CD4-positive, alpha-beta T cell (primary cell): ENCODE measurements at places on chromosomes 2 and 18.

DNA sequence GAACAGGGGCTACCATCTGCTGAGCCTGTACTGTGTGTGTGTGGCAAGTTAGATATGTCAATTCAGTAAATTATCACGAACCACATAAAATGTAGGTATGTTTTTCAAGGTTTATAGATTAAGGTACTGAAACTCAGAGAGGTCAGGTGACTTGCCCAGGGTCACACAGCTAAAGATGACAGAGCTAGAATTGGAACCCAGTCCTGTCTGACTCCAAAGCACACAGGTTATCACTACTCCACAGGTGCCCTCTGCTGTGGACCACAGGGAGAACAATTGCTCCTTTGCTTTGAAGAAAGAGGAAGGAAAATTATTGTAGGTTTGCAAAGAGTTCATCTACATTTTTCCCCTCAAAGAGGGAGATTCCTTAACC is 229.7 kb upstream of the AGAP1 start:
- DNase-seq: no peak

GRCh38 chr18:50947899-50948298 is 19.9 kb upstream of the ELAC1 start:
- DNase-seq: no peak

GRCh38 chr18:31553800-31554199 is 37.9 kb upstream of the TTR start:
- no peak for DNase-seq

DNA sequence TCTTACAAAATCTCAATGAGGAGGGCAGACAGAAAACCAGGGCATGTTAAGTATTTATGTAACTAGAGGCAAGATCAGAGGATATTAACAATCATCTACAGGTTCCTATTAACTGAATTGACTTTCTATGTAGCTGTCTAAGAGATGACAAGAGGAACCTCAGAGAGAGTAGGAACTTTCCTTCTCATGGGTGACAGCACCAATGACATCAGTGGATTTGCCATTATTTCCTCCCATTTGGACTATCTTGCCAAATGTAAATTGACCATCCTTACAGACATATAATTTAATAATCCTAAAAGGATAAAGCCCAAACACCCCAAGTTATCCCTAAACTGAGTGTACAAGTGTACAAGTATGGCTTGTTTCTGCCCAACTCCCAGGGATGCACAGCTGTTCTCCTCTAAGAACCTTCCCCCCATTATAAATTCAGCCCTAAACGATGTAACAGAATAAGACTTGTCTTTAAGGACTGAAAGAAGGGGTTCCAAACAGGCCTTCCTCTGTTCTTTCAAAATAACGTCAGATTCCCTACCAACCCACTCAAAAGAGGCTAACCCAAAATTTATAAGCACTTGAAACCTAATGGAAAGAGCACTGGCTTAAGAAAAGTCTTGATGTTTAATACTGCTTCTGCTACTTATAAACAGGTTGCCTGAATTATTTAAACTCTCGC is 73.4 kb upstream of the CHAC2 start:
- no peak for DNase-seq

DNA sequence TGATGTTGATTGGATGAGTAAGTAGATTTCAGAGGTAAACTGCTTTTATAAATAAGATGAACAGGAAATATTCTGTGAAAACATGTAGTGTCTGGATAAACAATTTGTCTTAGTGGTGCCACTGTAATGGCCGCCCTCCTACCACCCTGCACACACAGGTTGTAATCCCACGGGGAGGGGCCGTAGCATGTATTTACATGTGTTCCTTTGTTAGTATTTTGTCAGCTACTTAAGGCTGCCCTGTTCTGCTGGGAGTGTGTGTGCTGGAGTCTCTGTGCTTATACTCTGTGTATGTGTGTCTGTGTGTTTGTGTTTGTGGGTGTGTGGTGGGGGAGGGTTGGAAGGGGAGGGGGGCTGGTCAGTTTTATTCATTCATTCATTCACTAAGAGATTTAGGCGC is 5.1 kb downstream of the TSHZ1 start:
- no peak for DNase-seq

GRCh38 chr18:47829831-47830230 is 100.6 kb downstream of the SMAD2 start:
- no peak for DNase-seq

GRCh38 chr2:42339191-42339912 is 21.7 kb downstream of the COX7A2L start:
- no peak for DNase-seq

DNA sequence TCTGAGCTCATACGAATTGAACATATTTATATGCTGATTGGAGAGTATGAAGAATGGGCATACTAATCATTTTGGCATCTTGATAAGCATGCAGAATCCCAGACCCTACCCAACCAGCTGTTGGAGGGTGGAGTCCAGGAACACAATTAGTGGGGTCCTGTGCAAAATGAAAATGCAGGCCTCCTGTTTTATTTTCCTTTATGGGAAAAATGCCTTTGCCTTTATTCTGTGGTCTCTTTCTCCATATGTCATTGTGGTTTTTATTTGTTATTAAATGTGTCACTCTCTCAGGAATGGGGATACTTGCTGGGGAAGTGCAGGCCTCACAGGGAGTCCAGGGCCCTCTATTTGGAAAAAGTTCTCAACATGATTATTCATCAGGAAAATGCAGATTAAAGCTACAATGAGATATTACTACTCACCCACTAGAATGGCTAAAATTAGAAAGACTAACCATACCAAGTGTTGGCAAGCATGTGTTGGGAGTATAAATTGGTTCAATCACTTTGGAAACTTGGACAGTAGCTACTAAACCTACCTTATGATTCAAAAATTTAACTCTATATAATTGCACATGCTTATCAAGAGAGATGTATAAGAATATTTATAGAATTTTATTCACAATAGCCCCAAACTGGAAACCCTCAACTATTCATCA is 223.1 kb upstream of the FBXO11 start:
- no peak for DNase-seq

- no peak for DNase-seq
Measured at GRCh38 chr2:230498506-230499107, 82.6 kb downstream of the SP100 start.

GRCh38 chr18:55256929-55257289 is 297.6 kb upstream of the CCDC68 start:
- DNase-seq: no peak

- no peak for DNase-seq
Measured at GRCh38 chr2:205570648-205571047, 111.7 kb upstream of the NRP2 start.

- no peak for DNase-seq
Measured at GRCh38 chr2:12704378-12704777, 12.4 kb upstream of the TRIB2 start.

DNA sequence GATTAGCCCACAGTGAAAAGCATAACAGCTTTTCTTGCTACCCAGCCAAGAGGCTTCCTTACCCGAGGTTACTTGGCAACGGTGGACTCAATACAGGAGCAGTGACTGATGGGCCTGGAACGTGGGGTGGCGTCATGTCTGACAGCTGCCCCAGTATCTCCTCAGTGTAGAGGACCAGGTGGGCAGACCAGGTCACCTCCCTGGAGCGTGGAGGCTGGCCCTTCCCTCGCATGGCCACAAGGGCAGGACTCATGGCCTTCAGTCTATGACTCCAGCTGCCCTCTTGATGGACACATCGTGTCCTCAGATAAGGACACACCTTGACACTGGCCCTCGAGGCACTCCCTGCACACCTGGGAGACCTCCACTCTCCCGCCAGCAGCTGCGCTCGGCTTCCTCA is 6.4 kb downstream of the ASPRV1 start:
- no peak for DNase-seq
